ENCODE measurements at places on chromosomes 1 and 21.

- no peak for DNase-seq
These were observed 35.8 kb downstream of the EVI5 start for GRCh38 chr1:92749024-92749634.

- DNase-seq: no peak
These were observed 23.0 kb upstream of the DMBX1 start for GRCh38 chr1:46466477-46467182.

- no peak for DNase-seq
These were observed 196.1 kb upstream of the ESRRG start for GRCh38 chr1:216919060-216919970.

- no peak for DNase-seq
These were observed 129.2 kb downstream of the PTPN14 start for GRCh38 chr1:214422137-214422671.

- DNase-seq: no peak
These were observed 81.1 kb upstream of the ATP1B1 start for GRCh38 chr1:169025412-169025811.

DNA sequence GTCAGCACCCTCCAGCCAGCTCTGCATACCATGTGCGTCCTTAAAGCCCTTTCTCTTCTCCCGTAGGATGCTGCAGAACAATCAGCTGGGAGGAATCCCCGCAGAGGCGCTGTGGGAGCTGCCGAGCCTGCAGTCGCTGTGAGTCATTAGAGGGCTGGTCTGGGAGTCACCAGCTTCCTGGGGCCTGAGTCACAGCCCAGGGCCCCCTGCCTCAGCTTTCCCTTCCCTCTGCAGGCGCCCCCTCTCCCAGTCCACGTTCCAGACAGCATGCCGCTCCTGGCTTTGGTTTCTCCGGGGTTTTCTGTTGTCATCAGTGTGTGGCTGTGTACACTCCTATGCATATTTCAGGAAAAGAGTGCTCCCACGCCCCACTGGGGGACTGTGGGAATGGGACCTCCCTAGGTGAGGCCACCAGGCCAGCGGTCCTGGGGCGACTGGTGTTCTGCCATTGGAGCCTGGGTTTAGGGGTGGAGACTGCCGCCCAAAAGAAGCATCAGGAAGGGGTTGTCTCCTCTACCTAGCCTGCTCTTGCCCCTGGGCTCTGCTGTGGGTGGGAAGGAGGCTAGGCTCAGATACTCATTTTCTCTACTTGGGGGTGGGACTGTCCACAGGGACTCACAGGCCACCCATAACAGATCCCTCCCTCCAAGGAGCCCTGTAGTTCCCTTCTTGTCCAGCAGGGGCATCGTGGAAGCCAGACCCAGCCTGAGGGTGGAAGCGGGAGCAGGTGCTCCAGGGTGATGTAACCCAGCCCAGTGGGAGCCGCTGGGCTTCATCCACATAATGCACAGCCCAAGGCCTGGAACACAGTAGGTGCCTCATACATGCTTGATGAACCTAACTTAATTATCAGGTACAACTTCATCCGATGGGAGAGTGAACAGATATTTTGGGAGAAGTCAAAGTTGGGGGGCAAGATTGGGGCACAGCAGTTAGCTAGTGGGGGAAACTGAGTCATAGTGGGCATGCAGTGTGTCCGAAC lies 42.5 kb downstream of the LGR6 start:
- no peak for DNase-seq

DNA sequence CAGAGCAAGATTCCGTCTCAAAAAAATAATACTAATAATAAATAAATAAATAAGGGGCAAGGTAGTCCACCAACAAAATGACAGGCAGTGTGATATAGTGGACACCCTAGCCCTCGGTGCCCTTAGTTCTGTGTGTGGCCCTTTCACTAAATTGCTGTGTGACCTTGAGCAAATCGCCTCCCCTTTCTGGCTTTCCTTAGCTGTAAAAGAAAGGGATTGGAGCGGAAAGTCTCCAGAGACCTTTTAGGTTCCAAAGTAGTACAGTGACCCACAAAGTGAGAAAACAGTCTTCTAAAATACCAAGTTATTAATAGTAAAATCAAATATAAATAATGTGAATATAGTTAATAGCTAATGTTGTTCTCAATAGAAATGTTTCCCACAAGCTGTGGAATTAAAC lies 7.6 kb downstream of the LMNA start:
- DNase-seq: no peak

- no peak for DNase-seq
These were observed 11.6 kb downstream of the MED18 start for GRCh38 chr1:28340221-28340974.

DNA sequence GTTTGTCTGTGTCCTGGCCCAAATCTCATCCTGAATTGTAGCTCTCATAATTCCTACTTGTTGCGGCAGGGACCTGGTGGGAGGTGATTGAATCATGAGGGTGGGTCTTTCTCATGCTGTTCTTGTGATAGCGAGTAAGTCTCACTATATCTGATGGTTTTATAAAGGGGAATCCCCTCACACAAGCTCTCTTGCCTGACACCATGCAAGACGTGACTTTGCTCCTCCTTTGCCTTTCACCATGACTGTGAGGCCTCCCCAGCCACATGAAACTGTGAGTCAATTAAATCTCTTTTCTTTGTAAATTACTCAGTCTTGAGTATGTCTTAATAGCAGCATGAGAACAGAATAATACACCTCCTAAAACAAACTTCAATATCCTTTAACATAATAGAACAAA lies 1065.6 kb downstream of the PLA2G4A start:
- no peak for DNase-seq

All from left hindlimb (tissue), 1 donor.